Activated CD8-positive, alpha-beta memory T cell treated with anti-CD3 and anti-CD28 coated beads for 24 hours (primary cell): ENCODE measurements at places on chromosomes 11 and 22.

DNA sequence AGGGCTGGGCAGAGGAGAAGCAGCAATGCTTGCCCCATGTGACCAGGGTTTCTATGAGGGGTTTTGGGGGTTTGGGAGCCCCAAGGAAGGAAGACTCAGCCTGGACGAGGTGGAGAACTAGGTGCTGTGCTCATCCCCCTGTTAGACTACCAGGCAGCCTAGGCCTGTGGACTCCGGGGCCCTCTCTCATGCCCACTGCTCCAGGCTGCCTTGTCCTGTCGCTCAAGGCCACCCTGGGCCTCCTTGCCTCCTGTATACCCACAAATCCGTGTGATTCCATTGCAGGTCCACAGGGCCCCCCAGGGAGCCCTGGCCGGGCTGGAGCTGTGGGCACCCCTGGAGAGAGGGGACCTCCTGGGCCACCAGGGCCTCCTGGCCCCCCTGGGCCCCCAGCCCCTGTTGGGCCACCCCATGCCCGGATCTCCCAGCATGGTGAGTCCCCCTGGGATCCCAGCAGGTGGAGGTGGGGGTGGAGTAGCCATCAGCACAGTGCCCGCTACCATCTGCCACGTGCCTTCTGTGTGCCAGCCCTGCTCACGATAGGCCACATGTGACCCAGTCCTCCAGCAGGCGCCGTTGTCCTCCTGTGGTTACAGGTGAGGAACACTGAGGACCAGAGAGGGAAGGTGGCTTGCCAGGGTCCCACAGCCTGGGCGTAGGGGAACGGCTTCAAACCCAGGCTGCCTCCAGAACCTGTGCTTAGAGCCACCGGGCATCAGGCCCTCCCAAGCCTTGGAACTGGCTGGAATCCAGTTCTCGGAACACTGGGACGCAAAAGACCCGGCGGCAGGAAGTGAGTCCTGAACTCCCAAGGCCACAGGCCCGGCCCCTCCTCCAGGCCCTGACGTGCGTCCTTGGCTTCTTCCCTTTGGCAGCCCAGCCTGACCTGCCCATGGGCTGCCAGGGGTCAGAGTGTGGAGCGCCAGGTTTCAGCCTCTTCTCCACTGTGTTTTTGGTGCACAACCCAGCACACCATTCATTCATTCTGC lies 26.6 kb downstream of the EMID1 start:
- DNase-seq, result no peak

DNA sequence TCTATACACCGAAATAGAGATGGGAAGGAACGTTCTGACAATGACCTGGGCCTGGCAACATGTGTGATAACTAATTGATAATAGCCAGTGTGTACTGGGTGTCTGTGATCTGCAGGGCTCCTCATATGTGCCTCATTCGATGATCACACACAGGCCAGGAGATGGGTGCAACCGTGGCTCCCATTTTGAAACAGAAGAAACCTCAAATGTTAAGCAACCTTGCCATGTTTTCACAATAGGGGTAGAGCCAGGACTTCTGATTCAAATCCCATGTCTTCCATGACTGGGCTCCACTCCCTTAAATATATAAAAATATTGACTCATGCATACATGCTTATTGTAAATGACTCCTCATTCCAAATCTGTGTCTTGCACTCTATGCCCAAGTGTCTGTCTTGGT lies 11.1 kb downstream of the APOL3 start:
- no peak for DNase-seq

- DNase-seq, result no peak
Observed at GRCh38 chr22:19807161-19807913, 46.8 kb downstream of the TBX1 start.

DNA sequence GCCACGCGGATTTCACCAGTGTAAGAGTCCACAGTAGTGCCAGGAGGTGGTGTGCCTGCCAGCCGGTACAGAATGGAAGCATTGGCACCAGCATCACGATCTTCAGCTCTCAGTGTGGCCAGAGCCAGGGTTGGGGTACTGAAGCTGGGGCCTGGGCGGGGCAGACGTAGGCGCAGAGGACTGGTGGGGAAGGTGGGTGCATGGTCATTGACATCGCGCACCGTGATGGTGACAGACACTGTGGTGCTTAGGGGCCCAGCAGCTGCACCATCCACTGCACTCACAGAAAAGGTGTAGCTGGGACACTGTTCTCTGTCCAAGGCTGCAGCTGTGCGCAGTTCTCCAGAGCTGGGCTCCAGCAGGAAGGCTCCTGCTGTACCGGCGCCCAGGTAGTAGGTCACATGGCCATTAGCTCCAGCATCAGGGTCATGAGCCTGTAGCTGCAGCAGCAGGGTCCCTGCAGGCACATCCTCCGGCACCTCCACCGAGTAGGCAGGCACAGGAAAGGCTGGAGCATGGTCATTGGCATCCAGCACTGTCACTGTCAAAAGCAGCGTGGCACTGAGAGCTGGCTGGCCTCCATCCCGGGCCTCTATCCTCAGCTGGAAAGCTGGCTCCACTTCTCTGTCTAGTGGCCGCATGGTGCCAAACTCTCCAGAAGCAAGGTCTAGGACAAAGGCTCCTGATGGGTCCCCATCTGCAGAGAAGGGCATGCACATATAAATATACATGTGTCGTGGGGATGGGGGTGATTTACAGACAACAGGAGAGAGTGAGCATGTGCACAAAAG lies 7.9 kb upstream of the TPP1 start:
- DNase-seq, result no peak

DNA sequence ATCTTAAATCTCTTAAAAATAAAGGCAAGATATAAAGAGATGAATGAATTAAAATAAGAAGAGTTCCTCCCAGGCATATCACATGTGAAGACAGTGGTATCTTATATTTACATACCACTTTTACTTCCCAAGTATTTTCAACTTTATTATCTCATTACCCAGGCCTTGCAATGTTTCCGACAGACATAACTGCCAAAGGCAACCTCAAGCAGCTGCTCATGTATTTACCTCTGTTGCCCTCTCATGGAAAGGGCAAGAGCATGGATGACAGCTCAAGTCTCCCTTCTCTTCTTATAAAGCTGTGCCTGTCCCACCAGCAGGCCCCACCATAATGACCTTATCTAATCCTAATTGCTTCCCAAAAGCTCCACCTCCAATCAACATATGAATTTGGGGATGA lies 894.2 kb downstream of the NTM start:
- DNase-seq, result no peak

- DNase-seq, result peak; percentile 49
Observed at GRCh38 chr22:46796566-46797195, 34.2 kb downstream of the TBC1D22A start.

- DNase-seq, result no peak
Observed at GRCh38 chr11:85718126-85718943, 32.3 kb upstream of the CCDC89 start.

DNA sequence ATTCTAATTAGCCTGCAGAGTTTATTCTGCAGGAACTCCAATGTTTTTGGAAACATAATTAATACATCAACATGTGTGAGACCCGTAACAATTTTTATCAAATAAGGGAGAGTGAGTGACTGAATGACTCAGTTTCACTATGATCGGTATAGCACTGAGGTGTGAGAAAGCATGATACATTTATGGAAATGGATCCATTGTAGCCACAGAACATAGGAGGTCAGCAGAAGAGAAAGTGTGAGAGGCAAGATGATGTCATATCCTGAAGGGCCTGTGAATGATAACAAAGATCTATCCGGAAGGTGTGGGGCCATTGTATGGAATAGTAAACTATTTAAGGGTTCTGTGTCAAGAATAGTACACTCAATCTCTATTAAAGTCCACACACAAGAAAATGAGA lies 1406.1 kb upstream of the TENM4 start:
- no peak for DNase-seq

GRCh38 chr11:35142481-35143075 lies 3.6 kb downstream of the CD44 start:
- DNase-seq, result no peak

DNA sequence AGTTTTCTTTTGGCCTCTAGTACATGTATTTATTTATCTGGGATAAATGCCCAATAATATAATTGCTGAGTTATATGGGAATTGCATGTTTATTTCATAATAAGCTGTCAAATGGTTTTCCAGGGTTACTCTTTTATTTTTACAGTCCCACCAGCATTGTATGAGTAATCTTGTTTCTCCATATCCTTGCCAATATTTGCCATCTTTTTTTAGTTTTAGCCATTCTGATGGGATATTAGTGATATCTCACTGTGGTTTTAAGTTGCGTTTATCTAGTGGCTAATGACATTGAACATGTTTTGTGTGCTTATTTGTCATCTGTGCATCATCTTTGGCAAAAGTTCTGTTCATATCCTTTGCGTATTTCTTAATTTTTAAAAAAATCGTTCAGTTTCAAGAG lies 372.8 kb upstream of the CCDC179 start:
- no peak for DNase-seq

DNA sequence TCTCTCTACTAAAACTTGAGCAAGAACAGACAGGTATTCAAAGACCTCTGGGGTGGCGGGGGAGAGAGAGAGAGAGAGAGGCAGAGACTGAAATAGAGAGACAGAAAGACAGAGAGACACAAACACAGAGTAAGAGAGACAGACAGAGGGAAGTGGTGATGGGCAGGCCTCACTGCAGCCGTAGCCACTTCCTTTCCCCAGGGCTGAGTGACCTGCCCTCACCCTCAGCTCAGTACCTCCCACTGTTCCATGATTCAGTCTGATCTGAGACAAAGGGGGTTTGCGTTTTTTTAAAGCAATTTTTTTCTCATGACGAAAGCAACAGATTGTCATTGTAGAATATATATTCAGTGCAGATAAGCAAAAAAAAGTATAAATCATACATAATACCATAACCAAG lies 607.9 kb upstream of the B3GAT1 start:
- DNase-seq, result no peak

- no peak for DNase-seq
Observed at GRCh38 chr22:19782533-19782932, 22.0 kb downstream of the TBX1 start.

GRCh38 chr22:24310969-24311368 lies 40.3 kb downstream of the SPECC1L start:
- DNase-seq, result no peak

- no peak for DNase-seq
Observed at GRCh38 chr22:33013531-33014162, 44.5 kb downstream of the SYN3 start.

DNA sequence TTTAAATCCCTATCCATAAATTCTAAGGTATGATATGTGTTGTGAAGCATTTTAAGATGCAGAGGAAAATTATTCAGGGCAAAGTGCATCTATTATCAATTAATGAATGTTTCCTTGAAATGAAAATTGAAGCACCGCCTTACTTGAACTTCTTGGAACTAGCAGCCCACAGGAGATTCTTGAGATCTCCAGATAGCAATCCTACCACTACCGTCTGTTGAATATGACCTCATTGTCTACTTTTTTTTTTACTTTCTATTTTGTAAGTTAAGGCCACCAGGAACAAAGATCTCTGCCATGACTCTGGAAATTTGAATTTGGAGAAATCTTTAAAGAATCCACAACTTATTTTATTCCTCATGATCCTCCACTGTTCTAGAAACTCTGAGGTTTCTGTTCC lies 808.7 kb downstream of the KCNA4 start:
- DNase-seq, result no peak

DNA sequence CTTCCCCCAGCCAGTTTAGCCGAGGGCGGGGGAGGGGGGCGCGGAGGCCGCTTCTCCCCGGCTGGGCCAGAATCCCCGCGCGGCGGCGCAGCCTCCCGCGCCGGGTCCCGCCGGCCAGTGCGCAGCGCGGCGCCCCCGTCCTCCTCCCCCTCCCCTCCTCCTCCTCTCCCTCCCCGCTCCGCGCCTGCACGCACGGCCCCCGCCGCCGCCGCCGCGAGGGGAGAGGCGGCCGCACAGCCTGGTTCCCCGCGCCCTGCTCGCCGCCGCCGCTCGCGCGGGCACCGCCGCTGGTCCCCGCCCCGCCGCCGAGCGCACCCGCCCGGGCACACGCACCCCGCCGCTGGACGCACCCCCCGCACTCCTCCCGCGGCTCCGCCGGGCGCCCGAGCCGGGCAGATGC lies at the start of gene FLRT1:
FLRT1 (plus strand) TSS at position 356 of the 400 bp plus-strand sequence. CDS start 80,337 bp downstream, outside the sequence.
- no peak for DNase-seq

DNA sequence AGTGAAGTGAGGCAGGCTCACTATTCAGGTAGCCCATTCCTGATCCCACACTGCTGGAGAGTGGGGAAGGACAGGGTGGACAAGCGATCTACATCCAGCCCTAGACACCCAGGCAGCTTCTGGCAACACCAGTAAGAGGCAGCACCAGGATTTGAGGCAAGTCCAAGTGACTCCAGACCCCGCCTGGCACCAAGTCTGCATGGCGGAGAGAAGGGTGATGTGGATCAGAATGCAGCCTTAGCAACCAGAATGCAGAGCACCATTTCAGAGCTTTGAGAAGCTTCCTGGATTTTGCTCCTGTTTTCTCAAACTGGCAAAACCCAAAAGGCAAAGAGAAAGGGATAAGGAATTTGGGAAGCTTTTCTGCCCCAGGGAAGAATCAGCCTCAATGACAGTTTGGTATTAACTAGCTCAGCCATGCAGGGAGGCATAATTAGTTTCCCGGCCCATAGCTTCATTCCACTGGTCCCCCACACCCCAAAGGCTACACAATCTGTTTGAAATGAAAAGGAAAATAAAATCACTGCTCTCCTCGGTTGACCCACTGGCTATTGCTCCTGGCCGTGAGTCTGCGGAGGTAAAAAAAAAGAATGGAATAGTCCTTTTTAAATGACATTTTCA lies 17.3 kb downstream of the GALNT18 start:
- DNase-seq, result no peak
